Keratinocyte (primary cell): ENCODE measurements at places on chromosomes 5 and 9. TPM values are rescaled to one million over a fixed set of nuclear protein-coding genes. Genes with fewer than 3 reads are reported as not detected.

DNA sequence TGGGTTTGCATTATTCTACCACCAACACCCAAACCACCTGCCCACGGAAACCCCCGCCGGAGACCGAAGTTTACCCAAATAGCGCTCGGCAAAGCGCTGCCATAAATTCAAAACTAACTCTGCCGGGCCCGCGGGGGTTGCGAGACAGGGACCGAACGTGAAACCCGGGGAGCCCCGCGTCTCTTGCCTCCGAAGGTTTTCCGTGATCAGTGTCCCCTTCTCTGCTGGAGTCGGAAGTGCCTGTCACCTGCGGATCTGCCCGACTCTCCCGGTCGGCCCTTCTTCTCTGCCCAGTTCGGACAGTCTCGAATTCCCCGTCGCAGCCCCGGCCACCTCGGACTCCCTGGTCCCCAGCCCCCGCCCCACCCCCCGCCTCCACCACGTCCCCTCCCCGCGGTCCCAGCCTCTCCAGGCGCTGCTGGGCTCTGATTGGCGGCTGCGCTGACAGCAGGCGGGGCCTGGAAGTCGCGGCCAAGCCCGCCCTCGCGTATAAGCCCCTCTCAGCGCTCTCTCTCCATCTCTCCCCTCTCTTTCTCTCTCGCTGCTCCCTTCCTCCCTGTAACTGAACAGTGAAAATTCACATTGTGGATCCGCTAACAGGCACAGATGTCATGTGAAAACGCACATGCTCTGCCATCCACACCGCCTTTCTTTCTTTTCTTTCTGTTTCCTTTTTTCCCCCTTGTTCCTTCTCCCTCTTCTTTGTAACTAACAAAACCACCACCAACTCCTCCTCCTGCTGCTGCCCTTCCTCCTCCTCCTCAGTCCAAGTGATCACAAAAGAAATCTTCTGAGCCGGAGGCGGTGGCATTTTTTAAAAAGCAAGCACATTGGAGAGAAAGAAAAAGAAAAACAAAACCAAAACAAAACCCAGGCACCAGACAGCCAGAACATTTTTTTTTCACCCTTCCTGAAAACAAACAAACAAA, at the start of gene RORB:
TSS of gene RORB (plus strand) at position 517 of the 929 bp plus-strand sequence. CDS start 642 bp downstream, outside the sequence.
- no peak for DNase-seq

DNA sequence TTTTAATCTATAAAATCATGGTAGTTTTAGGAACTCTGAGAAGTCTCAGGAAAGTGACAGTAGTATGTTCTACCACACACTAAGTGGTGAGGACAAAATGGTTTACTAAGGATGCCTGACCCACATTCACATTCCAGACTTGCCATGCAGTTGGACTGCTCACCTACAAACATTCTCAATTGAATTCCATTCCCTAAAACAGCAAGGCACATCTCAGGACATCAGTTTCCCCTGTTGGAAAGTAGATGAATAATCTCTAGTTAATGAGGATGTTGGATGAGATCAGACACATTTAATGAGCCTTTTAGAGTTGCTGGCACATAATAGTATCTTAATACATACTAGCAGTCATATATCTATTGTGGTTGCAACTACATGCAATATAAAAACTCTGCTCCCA, 76.6 kb downstream of the ZNF618 start:
- no peak for DNase-seq

DNA sequence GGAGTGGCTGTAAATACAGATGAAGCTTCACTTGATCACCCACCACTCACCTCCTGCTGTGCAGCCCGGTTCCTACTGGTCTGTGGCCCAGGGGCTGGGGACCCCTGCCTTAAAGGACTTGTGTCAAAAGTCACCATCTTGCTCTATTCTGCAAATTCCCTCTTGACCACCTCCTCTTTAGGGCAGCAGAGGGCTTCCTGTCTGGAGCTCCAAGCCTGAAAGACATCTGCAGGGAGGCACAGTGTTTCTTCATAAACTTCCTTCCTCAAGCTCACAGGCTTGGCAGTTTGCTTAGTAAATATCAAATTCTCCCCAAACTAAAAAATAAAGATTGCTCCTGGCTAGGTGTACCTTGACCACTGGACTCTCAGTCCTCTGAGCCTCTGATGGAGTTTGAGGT, 104.4 kb downstream of the FRMD3 start:
- no peak for DNase-seq

- DNase-seq, result no peak
These were observed 302.4 kb downstream of the SMARCA2 start for GRCh38 chr9:2317591-2317990.

DNA sequence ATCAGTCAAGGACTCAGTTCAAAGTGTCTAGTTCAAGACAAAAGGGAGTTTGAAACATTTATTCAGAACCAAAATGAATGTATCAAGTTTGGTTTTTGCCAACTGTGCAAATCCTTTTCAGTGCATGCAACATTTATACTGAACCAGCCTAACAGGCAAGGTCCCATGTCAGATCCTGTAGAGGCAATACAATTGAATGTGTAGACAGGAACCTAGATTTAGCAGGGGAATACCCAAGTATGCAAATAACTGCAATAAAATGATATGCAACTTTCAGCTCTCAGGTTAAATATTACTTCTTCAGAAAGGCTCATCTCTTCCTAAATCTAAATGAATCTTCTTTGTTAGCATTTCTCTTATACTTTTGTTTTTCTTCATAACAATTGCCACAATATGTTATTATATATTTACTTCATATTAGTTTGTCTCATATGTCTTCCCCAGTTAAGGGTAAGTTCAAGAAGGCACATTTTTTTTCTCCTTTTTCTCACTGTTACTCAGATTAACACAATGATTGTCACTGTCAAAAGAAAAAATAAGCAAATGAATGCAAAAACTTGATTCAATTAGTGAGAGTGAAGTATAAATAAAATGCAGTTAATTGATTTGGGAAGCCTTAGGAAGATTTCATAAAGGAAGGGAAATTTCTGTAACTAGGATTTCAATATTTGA, 163.9 kb upstream of the RASA1 start:
- DNase-seq, result no peak

DNA sequence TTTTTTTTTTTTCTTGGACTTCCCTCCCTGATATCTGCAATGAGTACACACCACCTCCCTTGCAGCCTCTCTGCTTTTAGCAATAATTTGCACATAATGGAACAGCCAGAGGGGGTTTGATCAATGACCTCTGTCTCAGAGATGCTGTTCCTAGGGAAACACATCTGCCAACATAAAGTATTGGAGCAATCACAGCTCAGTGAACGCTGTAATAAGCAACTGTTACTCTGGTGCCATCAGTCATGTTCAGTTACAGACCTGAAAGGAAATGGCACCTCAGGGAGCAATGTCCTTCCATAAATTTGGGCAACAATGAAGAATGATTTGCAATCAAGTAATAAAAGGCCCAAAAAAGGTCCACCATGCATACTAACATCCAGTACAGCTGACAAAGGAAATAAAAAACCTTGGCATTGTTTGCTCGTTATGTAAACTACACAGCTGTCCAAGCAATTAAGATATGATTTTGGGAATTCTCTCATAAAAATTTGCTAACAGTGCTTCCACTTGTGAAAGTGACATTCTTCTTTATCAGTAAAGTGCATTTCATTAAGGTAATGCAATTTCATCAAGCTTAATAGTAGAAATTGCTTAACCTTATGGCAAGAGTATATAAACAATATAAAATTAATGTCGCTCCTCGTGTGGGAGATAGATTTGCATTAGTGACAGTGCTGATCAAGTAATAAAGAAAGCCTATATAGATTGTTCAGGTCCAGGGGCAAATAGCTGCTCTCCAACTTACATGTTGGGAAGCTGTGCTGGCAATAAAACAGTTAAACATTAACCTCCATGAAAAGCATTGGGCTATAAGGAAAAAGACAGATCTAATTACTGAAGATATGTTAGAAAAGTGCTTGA, 167.8 kb downstream of the RASEF start:
- DNase-seq, result no peak

DNA sequence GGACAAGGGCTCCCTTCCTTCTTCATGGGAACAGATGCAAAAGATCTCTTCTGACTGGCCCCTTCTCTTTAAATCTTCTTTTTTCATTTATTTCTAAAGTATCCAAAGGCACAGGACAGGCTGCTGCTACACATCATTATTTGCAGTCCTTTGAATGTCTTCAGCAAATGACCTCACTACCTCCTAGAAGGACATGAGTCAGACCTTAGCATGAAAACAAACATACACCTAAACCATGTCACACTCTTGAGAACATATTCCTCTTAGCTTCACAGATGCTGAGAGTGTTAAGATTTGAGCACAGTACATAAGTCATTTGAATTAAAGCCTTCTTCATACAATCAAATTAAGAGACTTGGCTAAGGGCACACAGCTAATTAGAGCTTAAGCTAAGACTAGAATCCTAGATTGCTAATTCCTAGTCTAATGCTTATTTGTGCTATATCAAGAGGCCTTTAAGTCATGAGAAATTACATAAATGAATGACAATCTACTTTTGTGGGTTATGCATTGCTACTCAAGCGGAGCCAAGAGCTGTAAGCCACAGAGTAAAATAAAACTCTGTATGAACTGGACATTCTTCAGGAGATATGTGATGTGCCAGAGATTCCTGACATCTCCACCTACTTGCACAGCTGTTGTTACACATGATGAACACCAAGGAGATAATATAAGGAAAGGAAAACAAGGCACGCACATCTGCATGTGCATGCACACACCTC, 109.1 kb upstream of the PTGER4 start:
- no peak for DNase-seq

GRCh38 chr5:154058055-154059038, 19.6 kb downstream of the MFAP3 start:
- DNase-seq, result no peak

DNA sequence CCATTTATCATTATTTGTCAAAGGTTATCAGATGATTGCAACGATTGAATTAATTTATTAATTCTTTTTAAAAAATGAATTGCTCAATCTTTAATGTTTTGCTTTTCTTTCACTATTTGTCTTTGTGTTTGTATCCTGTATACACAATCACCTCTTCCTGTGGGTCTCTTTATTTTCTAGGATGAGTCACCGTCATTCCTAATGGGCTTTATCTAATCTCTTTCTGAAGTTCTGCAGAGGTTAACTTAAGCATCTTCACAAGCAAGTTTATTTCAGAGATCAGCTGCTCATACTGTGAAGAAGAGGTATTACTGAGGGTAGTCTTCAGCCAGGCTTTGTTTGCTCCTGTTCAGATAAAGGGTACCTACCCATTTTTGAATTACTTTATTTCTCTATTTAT, 323.9 kb downstream of the NNT start:
- DNase-seq, result no peak

GRCh38 chr5:53110156-53110555, 599 bp upstream of the MOCS2 start:
- no peak for DNase-seq

DNA sequence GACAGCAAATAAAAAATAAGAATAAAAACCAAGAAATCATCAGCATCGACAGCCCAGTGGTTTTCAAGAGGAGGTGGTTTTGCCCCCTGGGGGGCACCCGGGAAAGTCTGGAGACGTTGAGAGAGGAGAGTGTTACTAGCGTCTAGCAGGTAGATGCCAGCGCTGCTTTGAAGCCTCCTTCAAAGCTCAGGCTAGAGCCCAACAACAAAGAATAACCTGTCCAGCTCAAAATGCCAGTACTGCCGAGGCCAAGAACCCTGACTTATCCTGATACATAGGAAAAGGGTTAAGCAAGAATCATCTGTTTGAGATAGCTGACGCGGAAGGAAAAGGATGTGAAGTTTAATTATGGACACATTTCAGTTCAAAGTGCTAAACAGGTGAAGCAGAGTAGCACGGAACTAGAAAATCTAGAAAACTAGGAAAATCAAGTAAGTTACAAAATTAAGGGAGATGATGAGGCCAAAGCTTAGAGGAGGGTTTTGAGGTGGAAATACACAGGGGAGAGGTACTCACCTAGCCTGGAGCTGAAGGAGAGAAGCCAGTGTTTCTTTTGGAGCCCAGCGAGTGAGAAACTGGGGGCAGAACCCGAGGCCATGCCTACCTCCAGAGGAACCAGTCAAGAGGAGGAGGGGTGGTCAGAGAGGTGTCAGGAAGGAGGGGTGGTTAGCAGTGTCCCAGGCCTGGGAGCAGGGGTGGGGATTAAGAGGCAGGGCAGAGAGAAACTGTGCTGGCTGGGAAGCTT, 121.0 kb upstream of the RETREG1 start:
- no peak for DNase-seq

DNA sequence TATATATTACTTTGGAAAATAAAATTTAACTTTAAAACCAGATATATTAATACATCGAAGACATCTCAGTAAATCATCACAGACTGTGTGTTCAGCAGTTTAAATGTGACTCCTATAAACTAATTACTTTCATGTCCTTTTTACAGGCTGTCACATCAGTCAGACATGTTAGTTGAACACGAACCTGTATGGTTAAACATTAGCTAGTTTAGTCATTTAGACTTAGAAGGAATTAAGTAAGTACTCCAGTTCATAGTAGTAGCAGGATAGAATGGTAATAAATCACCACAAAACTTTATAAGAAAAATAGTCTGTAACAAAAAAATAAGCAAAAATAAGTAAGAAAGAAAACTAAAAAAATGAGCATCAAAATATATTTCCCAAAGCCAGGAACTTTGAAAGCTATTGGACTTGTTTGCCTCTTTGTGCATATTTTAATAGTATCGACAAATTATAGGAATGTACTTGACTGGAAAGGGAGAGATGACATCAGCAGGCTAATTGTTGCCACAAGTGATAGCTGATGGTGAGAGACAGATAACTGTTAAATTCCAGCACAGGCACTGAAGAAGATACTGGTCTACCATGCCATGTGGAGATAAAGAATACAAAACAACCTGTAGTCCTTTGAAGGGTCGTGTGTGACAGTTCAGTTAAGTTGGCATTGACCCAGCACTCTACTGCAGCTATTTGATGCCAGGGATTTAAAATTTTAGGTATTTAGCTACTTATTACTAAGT, 83.9 kb downstream of the RIC1 start:
- no peak for DNase-seq

The OTULINL gene
- polyA plus RNA-seq, result 0.22 to 0.62 TPM (median 0.61 TPM) in 3 replicates

The FAM221B gene
- polyA plus RNA-seq, result not detected in 3 replicates

The FAM78A gene
- polyA plus RNA-seq, result 0.25 to 1.1 TPM (median 0.33 TPM) in 3 replicates

The NUTM2G gene
- polyA plus RNA-seq, result not detected in 3 replicates

The ANKRD18B gene
- 1.1 to 16.9 TPM (median 2.9 TPM) in 3 replicates for polyA plus RNA-seq

The MYORG gene
- 3.1 to 4.6 TPM (median 3.7 TPM) in 3 replicates for polyA plus RNA-seq

The DDX4 gene
- polyA plus RNA-seq, result 0.04 TPM in 1 of 3 replicates, not detected in the others

The PCDHAC2 gene
- 1.2 to 2.1 TPM (median 1.9 TPM) in 3 replicates for polyA plus RNA-seq
